T-helper 22 cell (primary cell): ENCODE measurements at places on chromosomes 6 and 20.

GRCh38 chr20:13492001-13492481 is 146.7 kb downstream of the TASP1 start:
- no peak for DNase-seq

- DNase-seq = no peak
Measured at GRCh38 chr6:64985726-64986125, 721.3 kb downstream of the EYS start.

GRCh38 chr20:57476084-57476526 is 48.8 kb downstream of the CTCFL start:
- no peak for DNase-seq

- DNase-seq = no peak
Measured at GRCh38 chr6:162857326-162857725, 129.6 kb downstream of the PACRG start.

DNA sequence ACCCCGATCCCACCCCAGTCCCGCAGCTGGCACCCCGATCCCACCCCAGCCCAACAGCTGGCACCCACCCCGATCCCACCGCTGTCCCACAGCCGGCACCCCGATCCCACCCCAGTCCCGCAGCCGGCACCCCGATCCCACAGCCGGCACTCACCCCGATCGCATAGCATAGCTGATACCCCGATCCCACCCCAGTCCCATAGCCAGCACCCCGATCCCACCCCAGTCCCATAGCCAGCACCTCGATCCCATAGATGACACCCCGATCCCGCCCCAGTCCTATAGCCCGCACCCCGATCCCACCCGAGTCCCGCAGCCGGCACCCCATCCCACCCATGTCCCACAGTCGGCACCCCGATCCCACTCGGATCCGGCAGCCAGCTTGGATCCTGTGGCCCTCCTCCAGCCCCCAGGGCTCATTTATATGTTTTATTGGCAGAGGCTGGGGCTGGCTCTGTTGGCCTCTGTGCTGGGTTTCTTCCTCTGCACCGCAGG is 897 bp upstream of the GMEB2 start:
- no peak for DNase-seq

DNA sequence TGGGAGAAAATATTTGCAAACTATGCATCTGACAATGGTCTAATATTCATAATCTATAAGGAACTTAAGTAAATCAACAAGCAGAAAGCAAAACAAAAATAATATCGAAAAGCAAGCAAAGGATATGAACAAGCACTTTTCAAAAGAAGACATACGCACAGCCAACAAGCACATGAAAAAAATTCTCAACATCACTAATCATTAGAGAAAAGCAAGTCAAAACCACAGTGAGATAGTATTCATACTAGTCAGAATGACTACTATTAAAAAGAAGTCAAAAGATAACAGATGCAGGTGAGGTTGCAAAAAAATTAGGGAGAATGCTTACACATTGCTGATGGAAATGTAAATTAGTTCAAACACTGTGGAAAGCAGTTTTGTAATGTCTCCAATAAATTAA is 410.2 kb downstream of the MMUT start:
- DNase-seq = no peak

- DNase-seq = no peak
Measured at GRCh38 chr6:118283766-118284165, 264.3 kb upstream of the PLN start.

- DNase-seq = peak; percentile 55
Measured at GRCh38 chr20:63553933-63554290, at the start of gene FNDC11. Gene FNDC11, plus strand, starts transcription at chr20:63554159. Its CDS starts 1,505 bp downstream, at chr20:63555664.

GRCh38 chr6:22680950-22681349 is 111.6 kb downstream of the HDGFL1 start:
- no peak for DNase-seq

GRCh38 chr20:10558635-10559187 is 115.1 kb downstream of the JAG1 start:
- DNase-seq = no peak

DNA sequence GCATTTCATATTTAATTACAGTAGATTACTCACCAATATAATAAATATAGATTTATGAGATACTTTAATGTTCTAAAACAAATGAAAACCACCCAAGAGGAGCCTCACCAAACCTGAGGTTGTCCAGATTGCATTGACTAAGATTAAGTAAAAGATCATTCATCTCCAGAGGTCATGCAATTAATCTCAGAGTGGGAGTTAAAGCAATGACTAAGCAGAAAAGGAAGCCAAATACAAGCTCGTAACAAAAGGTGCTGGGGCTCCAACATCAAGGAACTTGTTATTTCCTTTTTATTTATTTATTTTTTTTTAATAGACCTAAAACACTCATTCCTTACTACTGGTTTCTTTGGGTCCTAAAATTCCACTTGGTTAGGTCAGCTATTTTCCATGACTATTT is 57.7 kb downstream of the RSPO3 start:
- no peak for DNase-seq

DNA sequence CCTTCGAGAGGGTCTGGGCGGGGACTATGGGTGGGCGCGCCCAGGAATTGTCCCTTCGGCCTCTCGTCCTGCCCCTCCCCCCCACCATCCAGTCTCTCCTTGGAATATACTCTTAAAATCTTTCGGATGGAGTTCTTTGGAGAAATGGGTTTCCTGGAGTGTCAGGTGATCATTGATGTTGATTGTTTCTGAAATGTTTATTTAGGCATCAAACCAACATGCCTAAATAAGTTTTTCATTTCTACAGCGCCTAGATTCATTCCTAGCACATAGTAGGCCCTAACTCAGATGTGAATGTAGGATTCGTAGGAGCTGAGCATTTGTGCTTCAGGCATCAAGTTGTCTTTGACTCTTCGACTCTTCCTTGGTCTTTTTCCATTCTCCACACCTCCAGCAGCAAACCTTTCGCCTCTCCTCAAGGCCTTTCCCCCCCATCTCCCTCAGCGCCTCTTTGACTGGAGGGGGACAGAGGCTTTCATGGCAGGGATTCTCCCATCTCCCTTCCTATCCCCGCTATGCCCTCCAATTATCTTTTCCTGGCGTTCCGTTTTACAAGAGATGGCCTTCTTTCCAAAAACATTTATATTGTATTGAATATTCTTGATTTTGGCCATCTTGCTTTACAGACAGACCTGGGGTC is 610 bp downstream of the CASP8AP2 start:
- no peak for DNase-seq
